ENCODE measurements at places on chromosomes 2 and 18.

GRCh38 chr2:12261986-12262680 lies 454.6 kb upstream of the TRIB2 start:
- no peak for DNase-seq

- no peak for DNase-seq
Observed at GRCh38 chr18:48641981-48642380, 103.2 kb downstream of the CTIF start.

GRCh38 chr2:148653437-148653836 lies 8.9 kb downstream of the EPC2 start:
- no peak for DNase-seq

DNA sequence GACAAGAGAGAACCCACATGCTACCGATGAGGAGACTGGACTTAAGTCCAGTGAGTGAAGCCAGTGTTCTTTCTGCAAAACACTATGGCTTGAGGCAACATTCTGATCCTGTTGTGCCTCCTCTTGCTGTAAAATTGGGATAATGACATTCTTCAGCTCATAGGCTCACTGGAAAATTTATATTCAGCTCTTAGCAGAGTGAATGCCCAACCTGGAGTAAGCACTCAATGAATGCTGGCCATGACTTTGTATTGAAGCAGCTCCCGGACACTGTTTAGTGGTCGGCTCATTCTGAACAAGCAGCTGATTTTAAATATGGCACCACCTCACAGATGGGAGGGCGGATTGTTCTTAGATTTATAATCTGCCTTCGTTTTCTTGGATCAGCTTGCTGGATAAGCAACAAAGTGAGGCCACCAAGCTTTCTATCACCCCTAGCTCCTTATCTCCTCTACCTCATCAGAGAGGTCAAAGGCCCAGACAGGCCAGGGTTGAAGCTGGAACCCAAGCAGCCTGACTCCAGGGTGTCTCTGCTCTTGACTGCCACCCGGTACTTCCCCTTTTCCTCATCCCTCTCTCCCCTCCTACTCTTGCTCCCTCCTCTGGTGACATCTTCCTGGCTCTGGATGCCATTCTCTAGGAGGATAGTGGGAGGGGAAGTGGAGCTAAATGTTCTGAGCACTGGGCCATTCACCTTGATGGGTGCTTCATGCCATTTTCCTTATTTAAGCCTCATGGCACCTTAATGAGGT lies 11.5 kb downstream of the SLC9A4 start:
- DNase-seq, result no peak

- no peak for DNase-seq
Observed at GRCh38 chr2:25177211-25177611, 8.8 kb upstream of the POMC start.

DNA sequence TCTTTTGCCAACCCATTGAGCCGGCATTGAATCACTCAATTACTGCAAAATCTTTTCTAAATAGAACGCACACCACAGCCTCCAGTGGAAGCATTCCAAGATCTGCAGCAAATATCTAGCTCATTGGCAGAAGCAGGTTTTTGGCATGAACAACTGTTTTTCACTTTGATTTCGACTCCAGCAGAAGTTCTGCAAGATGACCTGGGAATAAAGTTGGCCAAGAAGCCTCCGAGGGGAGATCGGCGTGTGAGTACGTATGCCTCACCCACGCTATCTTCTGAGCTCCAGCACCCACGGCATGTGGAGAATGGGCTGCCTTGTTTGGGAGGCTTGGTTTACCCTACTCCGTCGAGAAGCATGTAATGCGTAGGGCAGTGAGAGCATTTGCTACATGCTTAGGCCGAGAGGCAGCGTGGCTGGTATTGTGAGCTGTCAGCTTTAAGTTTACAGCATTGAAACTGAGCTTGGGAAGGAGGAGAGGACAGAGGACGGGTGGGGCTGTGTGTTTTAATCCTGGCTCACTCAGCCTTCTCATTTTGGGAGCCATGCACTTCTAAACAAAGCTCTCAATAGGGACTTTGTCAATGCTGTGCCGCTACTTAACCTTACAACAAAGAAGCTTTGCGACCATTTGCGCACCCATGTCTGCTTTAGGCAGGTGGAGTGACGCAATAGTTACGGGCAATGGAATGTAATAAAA lies 10.5 kb downstream of the PCARE start:
- no peak for DNase-seq

DNA sequence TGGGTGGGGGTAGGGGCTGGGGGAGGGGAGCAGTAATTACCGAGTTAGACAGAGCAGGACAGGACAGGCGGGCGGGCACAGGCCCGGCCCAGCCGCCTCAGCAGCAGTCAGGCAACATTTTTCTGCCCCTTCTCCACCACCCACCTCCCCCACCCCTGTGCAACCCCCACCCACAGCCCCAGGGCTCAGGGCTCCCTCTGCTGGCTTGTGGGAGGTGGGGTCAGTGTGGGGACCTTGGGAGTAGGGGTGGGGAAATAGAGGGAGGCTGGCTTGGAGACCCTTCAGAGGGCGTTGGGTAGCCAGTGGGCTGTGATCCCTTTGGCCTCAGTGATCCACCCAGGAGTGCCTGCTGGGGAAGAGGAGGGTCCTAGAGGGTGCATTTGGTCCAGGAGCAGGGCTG lies 6.4 kb downstream of the WNT6 start:
- no peak for DNase-seq

DNA sequence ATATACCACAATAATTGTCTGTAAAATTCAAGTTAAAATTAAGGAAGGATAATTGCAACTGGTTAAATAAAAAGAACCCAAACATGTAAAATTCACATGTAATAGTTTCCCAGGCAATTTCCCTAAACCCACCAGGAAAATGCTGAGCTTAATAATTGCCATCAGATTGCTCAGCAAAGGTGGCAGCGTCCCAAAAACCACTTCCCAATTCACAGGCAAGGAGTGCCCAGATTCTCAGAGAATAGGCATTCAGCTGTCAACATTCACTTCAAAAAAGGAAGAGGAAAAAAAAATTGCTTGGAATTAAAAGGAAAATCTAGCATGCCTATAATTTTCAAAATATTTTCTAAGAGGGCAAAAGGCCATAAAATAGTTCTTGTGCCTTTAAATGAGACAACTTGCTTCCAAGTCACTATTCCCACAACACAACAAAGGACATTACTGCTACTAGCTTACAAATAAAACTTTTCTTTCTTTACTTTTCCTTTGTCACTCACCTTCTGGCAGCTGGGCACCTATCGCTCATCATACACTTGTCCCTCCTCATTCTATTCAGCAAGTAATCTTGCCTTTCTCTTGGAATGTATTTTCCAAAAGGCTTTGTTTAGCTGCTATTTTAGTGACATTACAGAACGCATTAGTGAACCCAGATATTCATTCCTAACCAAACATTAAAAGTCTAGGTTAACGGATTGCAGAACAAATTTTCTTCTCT lies 15.2 kb downstream of the SRBD1 start:
- DNase-seq, result no peak

DNA sequence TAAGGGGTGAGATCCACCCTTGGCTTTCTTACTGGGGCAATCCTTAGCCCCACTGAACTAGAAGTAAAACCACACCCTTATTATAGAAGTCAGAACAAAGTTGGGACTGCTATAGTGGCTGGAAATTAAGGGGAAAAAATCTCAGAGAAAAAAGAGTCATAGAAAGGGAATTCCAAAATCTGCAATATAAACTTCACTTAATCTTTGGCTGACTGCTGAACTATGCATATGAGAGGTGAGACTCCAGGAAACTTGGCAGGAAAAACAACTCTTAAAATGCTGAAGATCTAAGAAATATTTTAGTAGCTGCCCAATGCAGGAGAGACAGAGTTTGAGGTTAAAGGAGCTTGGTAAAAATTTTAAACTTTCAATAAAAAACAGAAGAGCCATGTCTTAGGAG lies 201.8 kb upstream of the FN1 start:
- DNase-seq, result no peak

- DNase-seq, result no peak
Observed at GRCh38 chr2:180664507-180664906, 315.9 kb upstream of the UBE2E3 start.

DNA sequence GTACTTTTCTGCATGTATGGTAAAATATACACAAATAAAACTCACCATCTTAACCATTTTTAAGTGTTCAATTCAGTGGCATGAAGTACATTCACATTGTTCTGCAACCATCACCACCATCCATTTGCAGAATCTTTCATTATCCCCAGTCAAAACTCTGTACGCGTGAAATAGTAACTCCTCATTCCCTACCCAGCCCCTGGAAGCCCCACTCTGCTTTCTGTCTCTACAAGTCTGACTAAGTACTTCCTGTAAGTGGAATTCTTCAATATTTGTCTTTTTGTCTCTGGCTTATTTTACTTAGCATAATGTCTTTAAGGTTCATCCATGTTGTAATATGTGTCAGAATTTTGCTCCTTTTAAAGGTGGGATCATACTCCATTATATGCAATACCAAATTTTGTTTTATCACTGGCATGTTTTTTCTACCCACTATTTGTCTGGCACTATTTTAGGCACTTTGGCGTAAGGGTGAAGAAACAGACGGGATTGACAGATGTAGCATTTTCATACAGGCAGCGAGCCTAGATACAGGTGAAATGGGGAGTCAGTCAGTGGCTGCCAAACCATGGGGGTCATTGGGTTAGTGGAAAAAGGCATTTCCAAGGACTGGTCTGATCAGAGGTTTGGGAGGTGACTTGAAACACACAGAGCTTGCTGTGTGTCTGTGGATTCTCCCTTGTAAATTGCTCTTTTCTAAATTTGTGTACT lies 163.2 kb upstream of the MYCN start:
- DNase-seq, result no peak

DNA sequence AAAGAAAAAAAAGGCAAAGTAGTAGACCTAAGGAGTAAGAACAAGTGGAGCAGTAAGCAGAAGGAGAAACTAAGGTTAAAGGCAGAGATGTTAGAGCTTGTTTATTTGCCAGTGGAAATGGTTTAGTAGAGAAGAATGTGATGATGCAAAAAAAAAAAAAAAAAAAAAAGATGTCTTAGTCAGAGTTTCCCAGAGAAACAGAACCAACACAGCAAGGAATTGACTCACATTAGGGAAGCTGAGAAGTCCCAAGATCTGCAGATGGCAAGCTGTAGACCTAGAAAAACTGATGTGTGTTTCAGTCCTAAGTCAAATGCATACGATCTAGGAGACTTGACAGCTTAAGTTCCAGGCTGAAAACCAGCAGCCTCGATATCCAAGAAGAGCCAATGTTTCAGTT lies 1548.8 kb upstream of the LRRTM1 start:
- no peak for DNase-seq

DNA sequence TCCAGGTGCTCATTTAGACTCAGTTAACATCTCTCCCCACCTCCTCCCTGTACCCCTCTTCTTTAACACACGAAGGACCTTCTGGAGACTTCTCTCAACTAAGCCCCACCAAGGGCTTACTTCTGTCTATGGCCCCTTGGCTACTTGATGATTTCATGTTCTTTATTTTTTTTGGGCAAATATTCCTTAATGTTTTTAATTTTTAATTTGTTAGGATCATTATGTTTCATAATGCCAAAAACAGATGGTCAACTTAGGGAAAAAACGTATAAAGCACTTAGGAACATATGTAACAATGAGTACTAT lies 25.9 kb downstream of the IL37 start:
- no peak for DNase-seq

GRCh38 chr2:166011660-166012059 lies 58.1 kb upstream of the TTC21B start:
- no peak for DNase-seq

DNA sequence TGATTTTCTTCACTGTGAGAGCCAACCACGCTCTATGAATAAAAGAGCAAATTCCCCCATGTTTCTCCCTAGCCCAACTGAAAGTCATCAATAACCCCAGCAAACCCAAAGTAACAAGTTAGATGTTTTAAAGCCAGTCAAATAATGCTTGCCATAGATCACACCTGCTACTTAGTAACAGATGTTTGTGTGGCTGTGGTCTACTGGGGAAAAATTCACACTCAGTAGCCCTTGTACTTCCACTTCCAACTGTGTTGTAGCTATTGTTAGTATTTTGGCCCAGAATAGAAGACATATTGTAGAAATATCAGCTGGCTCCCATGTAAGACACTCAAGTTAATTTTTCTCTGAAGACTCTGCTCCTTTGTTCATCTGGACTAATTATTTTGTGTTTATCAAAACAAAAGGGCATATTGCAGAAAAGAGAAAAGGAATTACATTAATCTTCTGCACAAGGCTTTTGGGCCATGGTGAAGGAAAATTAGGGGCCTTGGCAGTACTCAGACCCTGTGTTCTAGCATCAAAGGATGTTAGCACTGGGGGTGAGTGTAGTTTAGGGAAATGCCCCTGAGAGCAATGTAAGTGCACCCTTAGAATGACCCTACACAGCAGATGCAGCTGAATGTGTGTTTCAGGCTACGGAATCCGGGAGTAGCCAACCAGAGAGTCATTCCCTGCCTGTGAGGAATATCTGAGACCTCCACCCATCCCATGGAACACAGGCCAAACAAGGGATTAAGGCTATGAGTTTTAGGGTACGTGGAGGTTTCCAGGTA lies 521.9 kb downstream of the EPHA4 start:
- DNase-seq, result no peak

- DNase-seq, result no peak
Observed at GRCh38 chr2:61268249-61268648, 106.3 kb downstream of the C2orf74 start.

DNA sequence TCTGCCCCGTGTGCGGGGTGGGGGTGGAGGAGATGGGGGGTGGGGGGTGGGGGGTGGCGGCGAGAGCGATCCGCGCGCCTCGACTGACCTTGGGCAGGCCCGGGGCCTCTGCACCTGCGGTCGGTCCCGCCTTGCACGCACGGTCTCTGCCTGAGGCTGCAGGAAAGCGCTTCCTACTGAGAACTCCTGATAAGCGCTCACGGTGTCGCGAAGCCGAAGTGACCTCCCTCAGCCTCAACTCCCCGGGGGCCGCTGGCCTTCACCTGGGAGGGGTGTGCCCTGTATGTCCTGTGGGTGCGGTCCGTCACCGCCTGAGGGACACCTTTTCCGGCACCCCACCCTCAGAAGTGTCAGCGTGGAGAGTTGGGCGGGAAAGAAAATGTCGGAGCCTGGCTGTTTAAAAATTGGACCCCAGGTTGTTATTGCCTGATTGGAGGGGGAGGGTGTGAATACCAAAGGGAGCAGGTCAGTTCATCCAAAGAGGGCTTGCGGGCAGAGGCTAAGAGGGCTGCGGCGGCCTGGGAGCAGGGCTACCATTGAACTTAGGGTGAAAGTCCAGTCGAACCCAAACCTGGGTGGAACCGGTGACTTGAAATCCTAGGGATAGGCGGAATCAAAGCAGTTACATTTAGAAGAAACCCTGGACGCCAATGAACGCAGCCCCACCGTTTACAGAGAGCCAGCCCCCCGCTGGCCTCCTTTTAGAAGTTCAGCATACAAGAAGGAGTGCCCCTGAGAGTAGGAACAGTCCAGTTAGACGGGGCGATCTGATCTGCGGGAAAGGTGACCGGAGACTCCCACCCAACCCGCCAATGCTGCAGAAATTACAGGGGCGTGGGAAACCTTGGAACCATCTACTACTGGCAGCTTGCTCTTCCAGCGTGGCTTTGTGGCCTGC lies 1.2 kb downstream of the MAL start:
- DNase-seq, result no peak

- no peak for DNase-seq
Observed at GRCh38 chr2:101311696-101312017, 3.2 kb upstream of the RNF149 start.

- DNase-seq, result no peak
Observed at GRCh38 chr2:35864141-35864540, 491.4 kb upstream of the CRIM1 start.

- DNase-seq, result no peak
Observed at GRCh38 chr2:195471163-195471562, 185.9 kb upstream of the SLC39A10 start.

- DNase-seq, result no peak
Observed at GRCh38 chr2:138323382-138324067, 178.0 kb upstream of the SPOPL start.

GRCh38 chr2:178845566-178846457 lies 38.6 kb upstream of the TTN start:
- DNase-seq, result no peak
